ENCODE measurements at places on chromosomes 7 and 10.
A peak's percentile ranks its signal among the peaks of the same experiment; 100 is the strongest.

DNA sequence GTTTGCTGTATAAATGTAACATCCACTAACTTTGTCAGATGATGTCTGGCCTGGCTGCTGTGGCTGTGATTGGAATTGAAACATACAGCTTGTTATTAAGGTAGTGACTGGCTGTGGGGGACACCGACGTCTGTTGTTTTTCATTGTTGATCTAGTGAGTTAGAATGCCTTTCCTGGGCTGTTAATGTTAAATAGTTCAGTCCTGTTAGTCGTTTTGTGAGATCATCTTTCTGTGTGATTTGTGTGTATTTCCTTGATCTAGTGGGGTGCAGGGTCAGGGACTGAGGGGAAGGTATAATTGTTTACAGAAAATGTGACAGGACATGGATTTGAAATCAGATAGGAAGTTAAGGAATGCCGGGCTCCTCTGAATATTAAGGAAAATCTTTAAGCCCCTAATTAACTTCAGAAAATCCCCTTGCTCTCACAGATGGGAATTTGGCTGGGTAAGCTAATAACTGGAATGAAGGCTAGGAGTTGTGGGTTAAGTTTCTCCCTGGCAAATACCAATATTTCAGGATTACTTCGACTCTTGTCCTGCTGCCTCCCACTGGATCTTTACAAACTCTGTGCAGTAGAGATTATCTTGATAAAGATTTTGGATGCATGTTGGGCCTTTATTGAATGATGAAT lies 163.1 kb downstream of the AUTS2 start:
- DNase-seq, result no peak

DNA sequence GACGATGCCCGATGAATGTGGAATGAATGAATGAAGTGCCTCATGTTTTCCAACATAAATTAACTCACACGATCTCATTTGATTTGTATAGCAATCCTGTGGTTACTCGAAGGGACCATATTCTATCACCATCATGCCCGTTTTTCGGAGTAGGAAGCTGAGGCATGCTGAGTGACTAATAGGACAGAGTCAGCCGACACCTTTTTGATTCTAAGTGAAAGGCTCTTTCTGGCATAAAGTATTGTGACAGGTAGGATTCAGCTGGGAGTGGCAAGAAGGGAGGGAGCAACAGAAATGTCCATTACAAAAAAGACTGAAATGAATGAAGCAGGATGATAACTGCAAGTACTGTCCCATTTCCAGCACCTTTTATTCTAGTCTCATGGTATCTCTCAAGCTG lies 55.7 kb downstream of the KLRG2 start:
- DNase-seq, result no peak

GRCh38 chr10:124912101-124912886 lies 29.6 kb upstream of the ZRANB1 start:
- DNase-seq, result no peak

DNA sequence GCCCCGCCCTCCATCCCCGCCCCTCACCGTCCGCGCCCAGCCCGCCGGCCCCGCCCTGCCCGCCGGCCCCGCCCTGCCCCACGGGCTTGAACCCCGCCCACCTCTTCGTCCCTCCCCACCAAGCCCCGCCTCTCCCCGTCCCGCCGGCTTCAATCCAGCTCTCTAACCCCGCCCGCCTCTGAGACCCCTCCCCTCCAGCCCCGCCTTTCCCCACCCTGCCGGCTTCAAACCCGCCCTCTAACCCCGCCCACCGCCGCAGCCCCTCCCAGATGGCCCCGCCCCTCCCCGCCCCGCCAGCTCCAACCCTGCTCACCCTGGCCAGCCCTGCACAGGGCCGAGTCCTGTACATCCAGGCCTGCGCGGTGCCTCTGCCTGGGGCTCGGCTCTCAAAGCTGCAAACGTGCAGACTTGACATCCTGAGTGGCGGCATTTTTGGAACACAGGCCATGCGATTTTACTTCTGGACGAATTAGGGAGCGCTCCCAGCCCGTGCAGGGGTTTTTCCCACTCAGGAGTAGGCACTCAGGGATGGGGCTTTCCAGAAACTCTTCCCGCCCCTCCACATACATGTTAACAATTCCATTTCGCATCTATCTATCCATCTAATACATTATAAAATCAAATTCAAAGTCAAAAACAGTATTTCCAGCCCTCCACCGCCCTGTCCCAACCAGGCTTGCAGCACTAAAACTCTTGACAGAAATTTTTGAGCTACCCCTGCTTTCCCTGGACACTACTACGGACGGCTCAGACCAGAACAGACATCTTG lies 477 bp upstream of the NMT2 start:
- peak; percentile 99 for DNase-seq

- no peak for DNase-seq
Measured at GRCh38 chr10:102814873-102815661, 22.1 kb downstream of the CYP17A1 start.

DNA sequence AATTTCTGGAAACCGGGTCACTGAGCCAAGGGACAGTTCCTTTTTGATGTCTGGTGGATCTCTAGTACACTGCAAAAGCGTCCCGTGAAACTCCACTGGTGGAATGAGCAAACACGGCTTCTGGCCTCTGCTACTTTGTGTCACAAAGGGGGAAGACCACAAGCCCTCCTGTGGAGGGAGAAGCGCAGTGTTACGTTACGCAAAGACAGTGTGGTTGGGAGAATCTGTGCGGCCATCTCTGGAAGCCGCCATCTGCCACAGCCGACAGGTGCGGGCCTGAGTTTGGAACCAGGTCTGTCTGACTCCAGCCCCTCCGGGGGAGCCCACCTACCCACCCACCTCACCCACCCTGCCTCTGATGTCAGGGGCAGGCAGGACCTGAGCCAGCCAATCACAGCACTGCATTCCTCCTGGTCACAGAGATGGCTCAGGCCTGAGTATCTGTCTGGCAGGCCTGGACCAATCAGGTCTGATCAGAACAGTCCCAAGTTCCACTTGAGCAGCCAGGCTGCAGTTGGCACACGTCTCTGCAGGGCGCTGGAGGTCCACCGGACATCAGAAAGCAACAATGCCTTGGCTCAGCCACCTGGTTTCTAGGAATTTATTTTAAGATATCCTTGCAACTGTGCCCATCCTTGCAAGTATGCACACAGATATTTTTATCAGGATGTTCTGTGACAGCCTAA lies 3.0 kb upstream of the CYP2W1 start:
- DNase-seq, result no peak

DNA sequence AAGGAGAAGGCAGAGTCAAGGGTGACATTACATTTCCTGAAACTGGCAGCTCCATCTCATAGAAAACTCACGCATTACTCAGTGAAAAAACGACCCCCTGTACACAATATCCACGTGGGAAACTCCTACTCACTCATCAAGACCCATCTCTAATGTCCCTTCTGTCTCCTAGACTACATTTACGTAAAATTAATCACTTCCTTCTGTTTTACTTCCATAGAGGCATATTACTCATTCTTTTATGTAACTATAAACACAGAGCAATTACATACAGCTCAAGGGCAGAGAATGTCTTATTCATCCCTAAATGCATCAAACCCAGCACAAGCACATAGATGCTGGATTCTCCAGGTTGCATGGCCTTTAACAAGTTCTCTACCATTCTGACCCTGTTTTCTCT lies 281.8 kb downstream of the KCNMA1 start:
- no peak for DNase-seq

Measured in activated naive CD4-positive, alpha-beta T cell treated with anti-CD3 and anti-CD28 coated beads for 36 hours (primary cell).